Activated CD4-positive, alpha-beta T cell treated with anti-CD3 and anti-CD28 coated beads, Interleukin-2, amount 50 U/mL, for 24 hours (primary cell): ENCODE measurements at places on chromosomes 5 and 9.

GRCh38 chr9:113475992-113476391 lies 12.5 kb downstream of the RGS3 start:
- DNase-seq: no peak

DNA sequence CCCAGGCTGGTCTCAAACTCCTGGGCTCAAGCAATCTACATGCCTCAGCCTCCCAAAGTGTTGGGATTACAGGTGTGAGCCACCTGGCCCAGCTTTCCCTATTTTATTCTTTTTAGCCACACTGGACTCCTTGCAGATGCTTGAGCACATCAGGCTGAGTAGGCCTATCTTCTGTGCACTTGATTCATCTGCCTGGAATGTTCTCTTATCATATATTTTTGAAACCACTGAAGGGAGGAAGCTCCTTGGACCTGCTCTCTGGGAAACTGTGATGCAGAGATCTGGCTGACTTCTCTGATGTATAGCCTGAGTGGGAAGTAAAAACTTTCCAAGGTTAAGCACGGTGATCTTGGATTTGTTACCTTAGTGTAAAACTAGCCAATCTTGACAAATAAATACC lies 6.5 kb upstream of the MAT2B start:
- no peak for DNase-seq

DNA sequence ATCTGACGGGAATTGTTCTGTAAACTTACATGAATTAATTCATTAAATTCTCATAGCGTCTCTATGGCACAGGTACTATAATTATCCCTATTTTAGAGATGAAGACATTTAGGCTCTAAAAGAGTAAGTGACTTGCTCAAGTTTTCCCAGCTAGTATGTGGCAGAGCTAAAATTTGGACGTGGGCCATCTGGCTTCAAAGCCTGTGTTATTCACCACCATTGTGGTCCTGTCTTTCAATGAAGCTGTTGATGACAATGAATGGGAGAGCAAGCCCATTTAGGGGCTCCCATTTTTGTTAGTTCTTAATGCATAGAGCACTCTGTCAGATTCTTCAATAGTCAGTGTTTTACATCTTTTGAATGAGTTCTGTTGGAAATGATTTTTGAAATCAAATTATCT lies 236.0 kb upstream of the CD180 start:
- DNase-seq: no peak

DNA sequence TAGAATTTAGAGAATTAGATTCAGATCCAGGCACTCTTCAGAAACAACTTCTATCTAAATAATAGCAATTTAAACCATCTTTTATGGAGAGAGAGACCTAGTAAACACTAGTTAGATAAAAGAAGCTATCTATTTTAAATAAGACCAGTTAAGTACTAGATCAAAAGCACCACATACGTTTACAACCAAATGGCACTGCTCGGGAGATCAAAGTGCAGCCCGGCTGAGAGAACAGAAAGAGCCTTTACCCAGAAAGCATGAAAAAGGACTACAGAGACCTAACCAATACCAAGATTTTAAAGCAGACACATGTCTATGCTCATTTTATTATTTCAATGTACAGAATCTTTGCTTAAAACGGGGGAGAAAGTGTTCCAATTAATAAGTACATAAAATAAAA lies 30.8 kb downstream of the LIX1 start:
- no peak for DNase-seq
